Foreskin keratinocyte (primary cell): ENCODE measurements at places on chromosomes 12 and 14. TPM values are rescaled to one million over a fixed set of nuclear protein-coding genes. Genes with fewer than 3 reads are reported as not detected.

CAPZA3 gene
- not detected in 2 replicates for polyA plus RNA-seq

APPL2 gene
- 10.9 and 12.0 TPM in 2 replicates for polyA plus RNA-seq

ANAPC7 gene
- polyA plus RNA-seq = 39.4 and 45.5 TPM in 2 replicates

PRR4 gene
- polyA plus RNA-seq = 0.66 and 1.8 TPM in 2 replicates

SRRM4 gene
- polyA plus RNA-seq = not detected in 2 replicates
